H54 (cell line): ENCODE measurements at places on chromosomes 3 and 15.

DNA sequence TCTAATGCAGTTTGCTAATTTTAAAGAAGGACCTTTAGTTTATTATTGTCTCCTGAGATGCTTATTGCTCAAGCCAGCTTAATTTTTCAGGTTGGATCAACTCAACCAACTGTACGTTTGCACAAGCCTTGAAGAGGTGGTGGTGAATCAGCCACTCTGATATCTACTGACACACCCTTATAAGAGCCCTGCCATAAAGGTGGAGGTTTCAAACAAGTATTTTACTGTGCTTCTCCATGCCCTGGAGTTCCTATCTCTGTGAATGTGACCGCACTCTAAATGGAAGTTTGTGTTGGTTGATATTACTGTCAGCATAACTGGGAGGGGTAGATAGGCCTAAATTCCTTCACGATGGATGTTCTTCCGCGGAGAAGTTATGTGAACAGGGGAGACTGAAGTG is 297.3 kb upstream of the UBE2E1 start:
- no peak for DNase-seq

DNA sequence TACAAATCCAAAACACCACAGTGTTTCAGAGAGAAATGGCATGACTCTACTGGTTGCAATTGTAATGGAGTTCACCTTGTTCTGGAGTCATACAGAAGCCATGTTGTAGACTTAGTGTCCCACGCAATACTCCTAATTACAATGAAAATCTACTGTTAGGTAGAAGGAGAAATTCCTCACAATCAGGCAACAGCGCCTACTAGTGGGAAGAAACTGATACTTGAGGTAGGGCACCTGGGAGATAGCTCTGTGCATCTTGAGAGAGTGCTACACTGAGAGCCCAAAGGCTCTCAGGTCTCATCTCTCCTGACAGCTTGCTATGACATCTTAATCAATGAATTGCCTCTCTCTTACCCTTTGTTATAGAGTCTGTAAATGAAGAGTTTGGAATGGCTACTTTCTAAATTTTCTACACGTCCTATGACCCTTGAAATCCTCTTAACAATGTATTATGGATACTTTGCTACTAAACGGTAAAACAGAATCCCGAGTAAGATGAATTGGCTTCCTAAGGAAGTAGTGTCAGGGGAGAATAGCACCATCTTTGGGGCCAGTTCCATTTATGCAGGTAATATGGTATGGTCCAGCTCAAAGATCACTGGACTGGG is 422.7 kb upstream of the TPRG1 start:
- peak; percentile 2 for DNase-seq

GRCh38 chr15:37053166-37053565 is 47.2 kb downstream of the MEIS2 start:
- no peak for DNase-seq

DNA sequence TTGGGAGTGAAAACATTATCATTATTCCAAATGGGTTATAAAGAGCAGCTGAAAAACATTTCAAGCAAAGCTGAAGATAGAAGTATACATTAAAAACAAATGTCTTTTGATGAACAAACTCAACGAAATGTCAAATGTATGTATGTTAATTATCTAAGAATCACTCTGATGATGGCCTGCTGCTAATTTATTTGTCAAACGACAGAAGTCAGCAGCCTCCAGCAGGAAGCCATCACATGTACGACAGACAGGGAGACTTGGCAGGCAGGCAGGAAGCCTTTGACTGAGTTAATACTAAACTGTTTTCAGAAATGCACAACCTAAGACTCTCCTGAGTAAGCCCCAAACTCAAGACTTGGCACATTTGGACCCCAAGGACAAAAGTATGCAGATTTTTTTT is 491.1 kb downstream of the ZNF385D start:
- no peak for DNase-seq

DNA sequence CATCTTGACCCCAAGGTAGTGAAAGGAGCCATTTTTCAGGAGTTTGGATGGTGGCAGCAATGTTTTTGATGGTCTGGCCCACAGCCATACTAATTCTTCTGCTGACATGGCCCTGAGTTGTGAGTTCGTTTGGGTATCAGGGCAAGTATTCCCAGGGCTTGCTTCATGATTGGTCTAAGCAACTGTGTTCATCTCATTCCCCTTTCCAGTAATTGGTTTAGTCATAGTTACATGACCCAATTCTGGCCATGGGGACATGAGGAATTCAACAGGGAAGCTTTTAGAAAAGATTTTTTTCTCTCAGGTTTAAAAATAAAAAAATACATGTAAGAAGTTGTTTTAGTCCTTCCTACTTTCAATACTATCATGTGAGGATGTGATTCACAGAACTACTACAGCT is 150.5 kb upstream of the NPHP3 start:
- DNase-seq, result no peak

DNA sequence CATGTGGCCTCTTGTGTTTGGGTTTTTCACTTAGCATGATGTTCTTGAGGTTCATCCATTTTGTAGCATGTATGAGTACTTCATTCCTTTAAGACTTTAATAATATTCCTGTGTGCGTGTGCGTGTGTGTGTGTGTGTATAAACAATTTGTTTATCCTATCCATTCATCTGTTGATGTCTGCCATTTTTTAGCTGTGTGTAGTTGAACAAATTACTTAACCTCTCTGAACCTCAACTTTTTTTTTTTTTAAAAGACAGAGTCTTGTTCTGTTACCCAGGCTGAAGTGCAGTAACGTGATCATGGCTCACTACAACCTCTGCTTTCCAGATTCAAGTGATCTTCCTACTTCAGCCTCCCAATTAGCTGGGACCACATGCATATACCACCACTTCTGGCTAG is 47.3 kb downstream of the EBLN2 start:
- no peak for DNase-seq

- DNase-seq, result no peak
These were observed 188.3 kb downstream of the LSAMP start for GRCh38 chr3:116256843-116257485.

- no peak for DNase-seq
These were observed 687 bp downstream of the ALDH1A3 start for GRCh38 chr15:100880139-100880896.
